ENCODE measurements at places on chromosomes 16 and 17.

DNA sequence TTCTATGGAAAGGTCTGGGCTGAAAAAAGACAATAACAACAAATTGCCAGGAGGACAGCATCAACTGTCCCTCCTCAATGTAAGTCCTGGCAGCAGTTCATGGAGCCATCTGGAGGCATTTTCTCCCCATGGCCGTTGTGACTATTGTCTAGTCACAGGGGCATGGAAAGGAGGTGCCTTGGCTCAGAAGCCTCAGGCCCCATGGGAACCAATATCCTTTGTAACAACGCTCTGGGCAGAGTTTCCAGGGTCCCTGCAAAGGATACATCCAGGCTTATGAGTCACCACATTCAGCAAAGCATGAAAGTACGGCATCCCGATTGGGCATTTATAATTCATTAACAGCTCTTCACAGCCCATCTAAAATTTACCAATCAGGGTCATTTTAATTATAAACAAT is 85.2 kb downstream of the GLG1 start:
- no peak for DNase-seq

DNA sequence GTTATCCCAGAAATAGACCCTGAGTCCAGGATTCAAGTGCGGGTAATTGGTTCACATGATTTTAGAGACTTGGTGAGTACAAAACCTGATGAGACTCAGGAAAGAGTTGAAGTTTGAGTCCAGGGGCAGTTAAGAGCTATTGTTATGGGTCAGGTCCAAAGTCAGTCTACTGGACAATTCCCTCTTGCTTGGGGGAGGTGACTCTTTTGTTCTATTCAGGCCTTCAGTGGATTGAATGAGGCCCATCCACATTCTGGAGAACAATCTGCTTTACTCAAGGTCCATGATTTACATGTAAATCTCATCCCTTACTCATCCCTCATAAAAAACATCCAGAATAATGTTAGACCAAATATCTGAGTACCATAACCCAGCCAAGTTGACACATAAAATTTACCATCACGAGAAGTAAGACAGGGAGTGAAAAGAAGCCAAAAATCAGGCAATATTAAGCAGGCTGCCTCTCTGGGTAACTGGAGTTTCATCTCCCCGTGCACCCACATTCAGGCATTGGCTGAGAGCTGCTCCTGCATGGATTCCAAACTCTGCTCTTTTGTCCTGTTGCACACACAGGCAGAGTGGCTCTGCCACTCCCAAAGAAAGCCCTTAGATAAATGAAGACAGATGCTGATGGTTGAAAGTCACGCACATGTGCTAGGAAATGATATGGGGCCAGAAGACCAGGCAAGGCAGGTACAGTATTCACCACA is 156.0 kb upstream of the SALL1 start:
- no peak for DNase-seq

- DNase-seq: no peak
Measured at GRCh38 chr16:54178478-54178976, 108.1 kb downstream of the IRX3 start.

DNA sequence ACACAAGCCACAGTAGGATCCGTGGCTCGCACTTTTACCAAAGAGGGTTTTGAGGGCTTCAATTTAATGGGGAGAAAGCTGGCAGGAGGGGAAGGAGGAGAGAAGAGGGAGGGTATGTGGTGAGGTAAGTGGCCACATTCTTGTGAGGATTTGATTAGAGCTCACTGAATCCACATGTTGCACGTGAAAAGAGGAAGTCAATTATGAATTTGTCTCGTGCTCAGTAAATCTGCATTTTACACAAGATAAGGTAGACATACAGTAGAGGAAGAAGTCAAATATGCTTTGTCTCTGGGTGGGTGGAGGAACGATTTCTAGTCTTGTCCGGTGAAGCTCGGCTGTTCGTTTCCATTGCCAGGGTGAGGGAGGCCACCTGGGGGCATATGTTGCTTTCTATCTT is 862 bp downstream of the ZNF232 start:
- no peak for DNase-seq

DNA sequence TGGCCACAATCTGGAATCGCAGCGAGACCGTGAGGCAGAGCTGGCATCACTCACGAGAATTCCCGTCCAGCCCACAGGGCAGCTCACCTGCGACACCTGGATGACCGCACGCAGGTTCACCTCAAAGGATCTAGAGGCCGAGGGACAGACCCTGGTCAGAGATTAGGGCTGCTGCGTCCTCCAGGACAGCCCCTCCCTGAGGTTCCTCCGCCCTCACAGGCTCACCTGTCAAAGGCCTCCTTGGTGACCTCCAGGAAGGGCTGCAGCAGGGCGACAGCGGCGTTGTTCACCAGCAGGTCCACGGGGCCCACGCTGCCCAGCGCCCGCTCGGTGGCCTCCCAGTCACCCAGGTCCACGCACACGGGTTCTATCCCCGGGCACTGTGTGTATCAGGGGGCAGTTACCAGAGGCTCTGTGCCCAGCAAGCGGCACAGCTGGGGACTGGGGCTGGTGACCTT is 834 bp downstream of the DCXR start:
- no peak for DNase-seq

DNA sequence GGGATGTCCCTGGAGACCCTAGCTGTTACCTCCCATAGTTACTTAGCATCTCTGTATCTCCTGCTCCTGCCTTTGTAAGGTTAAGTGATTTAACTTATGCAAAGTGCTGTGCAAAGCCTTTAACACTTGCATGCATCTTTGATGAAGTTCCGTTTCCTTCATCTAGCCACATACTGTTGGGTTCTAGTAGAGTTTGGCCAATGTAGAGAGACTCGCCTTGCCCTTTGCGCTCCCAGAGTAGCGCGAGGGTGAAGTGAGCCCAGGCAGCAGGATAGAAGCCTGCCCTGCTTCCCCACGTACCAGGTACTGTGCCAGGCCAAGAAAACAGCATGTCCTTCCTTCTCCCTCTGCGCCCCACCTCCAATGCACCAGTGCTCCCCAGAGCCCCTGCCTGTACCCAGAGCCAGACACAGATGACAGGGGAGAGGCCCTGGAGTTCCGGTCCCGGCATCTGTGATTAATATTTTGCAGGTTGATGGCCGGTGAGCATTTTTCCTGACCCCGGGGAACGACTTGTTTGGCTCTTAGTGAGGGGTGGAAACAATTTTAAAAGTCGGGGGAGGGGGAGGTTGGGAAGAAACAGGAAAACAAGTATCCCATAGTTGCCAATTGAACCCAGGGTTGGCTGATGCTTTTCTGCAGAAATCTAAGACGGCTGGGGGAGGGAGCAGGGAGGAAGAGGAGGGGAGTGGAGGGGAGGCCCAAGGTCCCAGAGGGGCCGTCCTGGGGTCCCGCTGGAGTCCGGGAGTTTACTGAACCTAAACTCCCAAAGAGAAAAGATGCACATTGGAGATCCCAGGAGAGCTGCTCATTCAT is 13.1 kb upstream of the CDC42EP4 start:
- DNase-seq: no peak

- peak; percentile 61 for DNase-seq
Measured at GRCh38 chr17:66492561-66493005, 190.2 kb downstream of the PRKCA start.

GRCh38 chr16:4369007-4369733 is 2.5 kb upstream of the VASN start:
- DNase-seq: no peak

DNA sequence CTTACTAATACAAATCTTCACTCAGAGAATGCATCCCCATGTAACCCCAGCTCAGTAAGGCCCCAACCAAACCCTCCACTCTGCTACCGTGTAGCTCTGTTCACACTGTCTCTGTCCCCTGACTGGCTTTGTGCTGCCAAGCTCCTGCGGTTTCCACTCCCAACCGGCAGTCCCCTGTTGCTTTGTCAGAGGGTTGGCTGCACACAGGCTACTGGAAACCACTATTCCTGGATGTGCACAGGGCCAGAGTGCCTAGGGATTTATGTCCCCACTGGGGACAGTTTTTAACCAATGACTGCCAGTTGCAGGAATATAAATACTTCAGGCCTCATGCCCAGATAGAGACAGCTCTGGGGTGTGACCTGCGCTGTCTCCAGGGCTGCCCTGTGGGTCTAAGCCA is 157.1 kb upstream of the C16orf82 start:
- no peak for DNase-seq

GRCh38 chr17:61249649-61250299 is 149.9 kb upstream of the TBX2 start:
- no peak for DNase-seq

GRCh38 chr17:43676471-43676870 is 14.7 kb upstream of the MEOX1 start:
- DNase-seq: no peak

DNA sequence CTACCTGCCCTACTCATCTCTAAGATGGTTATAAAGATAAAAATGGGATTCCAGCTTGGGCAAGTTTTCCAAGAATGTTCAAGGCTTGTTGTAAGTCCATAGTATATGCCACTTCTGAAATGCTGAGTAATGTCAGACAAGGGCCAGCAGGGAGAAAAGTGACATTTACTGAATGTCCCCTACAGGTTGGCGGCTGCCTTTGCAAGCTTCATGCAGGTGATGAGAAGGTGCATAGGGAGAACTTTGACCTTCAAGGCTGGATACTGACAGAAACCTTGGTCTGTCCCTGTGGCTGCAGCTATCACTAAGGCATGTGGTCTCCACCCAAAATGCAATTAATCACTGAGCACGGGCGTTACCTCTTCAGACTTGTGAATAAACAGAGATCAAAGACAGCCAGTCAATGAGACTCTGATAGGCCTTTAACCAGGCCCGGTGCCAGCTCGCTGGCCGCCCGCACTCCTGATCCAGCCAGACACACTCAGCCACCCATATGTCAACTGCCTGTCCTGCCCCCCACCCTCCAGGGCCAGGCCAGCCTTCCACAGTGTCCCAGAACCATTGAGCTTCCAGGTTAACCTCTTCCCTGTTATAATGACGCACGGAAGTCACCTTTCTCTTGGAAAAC is 26.8 kb upstream of the AXIN2 start:
- no peak for DNase-seq

- DNase-seq: no peak
Measured at GRCh38 chr16:15547768-15548096, 95.2 kb downstream of the MARF1 start.

- no peak for DNase-seq
Measured at GRCh38 chr16:67719778-67720144, 645 bp upstream of the GFOD2 start.

- DNase-seq: no peak
Measured at GRCh38 chr17:33015716-33016346, 24.2 kb downstream of the SPACA3 start.
